Central memory CD4-positive, alpha-beta T cell (primary cell): ENCODE measurements at places on chromosomes 12 and 14.

DNA sequence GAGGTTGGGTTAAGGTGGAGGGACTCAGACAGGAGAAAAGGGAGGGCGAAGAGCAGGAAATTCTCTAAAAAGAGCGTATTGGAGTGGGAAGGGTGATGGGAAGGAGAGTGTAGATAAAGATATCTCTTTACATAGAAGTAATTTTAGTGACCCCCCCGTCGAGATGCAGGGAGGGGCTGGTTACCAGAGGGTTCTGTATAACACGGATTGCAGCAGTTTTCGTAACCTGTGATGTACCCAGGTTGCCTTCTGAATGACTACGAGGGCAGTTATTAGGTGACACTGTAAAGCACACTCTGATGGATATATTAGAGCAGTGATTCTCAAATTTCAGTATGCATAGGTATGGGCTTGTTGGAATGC lies 443 bp downstream of the DNAL1 start:
- no peak for DNase-seq

- no peak for DNase-seq
Measured at GRCh38 chr12:39846304-39846703, 226.7 kb upstream of the ABCD2 start.

DNA sequence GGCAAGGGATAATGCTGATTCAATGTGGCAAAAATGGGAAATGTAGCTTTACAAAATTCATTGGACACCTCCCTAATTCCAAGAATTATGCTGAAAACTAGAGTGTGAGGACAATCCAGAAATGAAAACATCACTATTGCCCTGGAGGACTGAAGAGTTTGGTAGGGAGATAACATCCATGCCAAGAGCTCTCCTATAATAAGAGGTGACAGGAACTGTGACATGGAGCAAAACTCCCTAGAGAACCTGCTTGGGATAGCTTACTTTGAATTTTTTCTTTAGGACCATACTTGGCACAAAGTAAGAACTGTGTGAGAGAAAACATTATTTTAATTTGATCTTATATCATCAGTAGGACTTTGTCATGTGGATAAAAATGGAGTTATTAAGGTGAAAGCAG lies 48.9 kb downstream of the STON2 start:
- DNase-seq: no peak

DNA sequence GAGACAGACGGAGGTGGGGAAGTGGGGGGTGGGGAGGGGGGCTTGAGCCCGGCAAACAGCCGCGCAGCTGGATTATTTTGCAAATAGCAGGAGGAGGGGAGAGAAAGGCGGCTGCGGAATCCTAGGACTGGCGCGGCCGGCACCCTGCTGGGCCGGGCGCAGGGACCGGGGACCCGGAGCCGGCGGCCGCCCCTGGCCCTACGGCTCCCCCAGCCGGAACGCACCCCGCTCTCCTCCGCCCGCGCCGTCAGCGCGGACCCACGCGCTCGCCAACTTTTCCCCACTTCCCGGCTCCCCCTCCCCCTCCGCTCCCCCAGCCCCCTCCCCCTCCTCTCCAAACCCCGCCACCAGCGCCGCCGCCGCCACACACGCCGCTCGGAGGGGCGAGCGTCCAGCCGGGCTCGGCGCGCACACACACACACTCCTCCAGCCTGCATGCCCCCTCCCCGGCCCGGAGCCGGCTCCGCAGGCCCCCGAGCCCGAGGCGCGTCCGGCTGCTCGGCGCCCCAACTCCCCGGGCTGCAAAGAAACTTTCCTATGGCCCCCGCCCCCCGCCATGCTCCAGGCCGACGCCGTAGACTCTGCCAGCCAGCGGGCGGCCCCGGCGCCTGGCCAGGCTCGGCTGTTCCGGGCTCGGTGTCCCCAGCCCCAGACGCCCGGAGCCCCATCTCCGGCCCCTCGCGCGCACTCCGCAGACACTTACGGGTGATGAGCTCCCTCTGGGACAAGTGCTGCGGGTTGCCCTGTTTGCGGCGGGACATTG lies 1.4 kb downstream of the BCL11B start:
- DNase-seq: peak; percentile 25

GRCh38 chr12:114414866-114415524 lies 9.1 kb upstream of the TBX5 start:
- DNase-seq: no peak

- no peak for DNase-seq
Measured at GRCh38 chr14:76948976-76949375, 79.5 kb downstream of the IRF2BPL start.

DNA sequence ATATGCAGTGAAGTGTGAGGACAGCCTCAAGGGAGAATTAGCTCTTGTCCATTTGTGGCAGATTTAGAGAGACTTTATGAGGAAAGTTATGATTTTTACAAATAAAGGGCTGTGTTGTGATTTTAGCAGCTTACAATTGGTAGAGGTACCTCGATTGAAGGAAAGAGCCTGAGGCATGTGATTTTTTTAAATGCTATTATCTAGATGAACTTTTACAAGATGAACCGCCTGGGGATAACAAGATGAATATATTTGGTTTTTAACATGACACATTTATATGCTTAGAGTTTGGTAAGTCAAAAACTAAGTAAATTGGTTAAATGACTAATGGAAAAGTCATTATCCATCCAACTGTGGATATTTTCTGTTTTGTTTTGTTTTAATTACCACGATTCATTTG lies 52.6 kb downstream of the AEBP2 start:
- DNase-seq: no peak

DNA sequence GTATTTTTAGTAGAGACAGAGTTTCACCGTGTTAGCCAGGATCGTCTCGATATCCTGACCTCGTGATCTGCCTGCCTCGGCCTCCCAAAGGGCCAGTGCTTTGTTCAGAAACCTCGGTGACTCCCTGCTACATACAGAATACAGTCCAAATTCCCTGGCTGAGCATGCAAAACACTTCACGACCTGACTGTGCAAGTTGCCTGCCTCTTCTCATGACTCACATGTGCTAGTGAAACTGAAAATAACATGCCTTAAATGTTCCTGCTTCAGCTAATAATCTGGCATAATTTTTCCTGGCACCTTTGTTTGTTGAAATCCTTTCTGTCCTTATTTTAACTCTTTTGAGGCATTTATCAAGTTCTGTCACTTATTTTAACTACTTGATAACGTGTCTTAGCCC lies 8.2 kb downstream of the DMAC2L start:
- no peak for DNase-seq

GRCh38 chr12:122228092-122228491 lies 2.2 kb upstream of the DIABLO start:
- DNase-seq: no peak

DNA sequence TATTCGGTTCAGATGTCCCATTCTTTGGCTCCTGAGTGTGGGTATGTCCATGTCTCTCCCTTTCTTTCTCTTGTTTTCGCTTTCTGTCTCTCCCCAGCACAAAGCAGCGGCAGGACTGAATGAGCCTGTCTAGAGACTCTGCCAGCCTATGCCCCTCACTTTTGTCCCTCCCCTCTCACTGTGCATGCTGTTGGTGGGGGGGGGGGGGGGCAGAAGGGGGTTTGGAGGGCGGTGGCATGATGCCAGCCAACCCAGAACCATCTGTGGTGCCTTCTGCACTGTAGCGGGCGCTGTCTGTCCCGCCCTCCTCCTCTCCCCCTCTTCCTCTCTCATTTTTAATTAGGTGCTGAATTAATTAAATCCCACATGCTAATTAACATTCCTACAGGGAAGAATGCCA lies 17.7 kb downstream of the NGDN start:
- DNase-seq: no peak

DNA sequence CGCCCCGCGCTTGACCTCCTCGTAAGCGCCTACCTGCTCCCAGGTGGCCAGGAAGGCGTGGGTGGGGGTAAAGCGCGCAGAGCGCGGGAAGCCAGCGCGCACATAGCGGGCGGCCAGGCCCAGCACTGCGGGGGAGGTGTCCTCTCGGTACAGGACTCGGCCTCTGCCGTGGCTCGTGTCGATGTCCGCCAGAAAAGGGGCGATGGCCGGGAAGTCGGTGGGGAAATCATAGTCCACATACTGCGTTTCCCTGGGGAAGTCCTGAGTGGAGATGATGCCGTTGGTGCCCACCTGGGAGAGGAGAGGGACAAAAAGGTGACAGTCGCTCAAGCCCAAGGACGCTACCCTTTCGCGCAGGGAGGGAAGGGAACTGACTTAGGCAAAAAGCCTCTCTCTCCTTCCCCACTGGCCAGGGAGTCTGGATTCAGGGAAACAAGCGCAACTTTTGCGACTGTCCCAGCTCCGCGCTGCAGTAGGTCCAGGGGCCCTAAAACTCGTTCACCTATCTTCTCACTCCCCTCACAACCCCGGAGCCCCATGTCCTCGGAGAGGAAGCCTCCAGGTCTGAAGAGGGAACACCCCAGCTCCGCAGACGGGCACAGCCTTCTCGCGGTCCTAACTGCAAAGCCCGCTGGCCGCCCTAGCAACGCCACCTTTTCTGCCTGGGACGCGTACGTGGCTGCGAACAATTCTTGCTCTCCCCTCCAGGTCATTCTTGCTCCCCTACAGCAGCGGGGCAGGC lies 815 bp downstream of the NID2 start:
- DNase-seq: no peak

GRCh38 chr14:79544698-79545070 lies 666.6 kb downstream of the DIO2 start:
- DNase-seq: no peak

GRCh38 chr12:2785017-2785416 lies 9.8 kb upstream of the FKBP4 start:
- no peak for DNase-seq

DNA sequence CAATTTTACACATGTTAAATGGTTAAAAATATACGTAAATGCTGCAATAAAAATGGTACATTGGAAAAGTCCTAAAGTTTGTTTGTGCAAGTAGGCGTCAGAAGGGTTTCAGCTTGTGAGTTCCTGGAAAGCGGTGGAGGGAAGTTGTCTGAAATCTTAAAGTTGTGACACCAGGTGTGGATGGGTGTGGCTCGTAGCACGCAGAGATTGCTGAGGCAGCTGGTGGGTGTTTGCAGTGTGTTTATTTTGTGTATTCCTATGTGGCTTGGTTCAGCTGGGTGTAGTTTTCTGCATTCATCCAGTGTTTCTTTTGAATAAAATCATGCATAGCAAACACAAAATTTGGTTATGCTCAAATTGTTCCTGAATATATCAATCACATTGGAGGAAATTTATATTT lies 136.8 kb upstream of the TBX3 start:
- no peak for DNase-seq

DNA sequence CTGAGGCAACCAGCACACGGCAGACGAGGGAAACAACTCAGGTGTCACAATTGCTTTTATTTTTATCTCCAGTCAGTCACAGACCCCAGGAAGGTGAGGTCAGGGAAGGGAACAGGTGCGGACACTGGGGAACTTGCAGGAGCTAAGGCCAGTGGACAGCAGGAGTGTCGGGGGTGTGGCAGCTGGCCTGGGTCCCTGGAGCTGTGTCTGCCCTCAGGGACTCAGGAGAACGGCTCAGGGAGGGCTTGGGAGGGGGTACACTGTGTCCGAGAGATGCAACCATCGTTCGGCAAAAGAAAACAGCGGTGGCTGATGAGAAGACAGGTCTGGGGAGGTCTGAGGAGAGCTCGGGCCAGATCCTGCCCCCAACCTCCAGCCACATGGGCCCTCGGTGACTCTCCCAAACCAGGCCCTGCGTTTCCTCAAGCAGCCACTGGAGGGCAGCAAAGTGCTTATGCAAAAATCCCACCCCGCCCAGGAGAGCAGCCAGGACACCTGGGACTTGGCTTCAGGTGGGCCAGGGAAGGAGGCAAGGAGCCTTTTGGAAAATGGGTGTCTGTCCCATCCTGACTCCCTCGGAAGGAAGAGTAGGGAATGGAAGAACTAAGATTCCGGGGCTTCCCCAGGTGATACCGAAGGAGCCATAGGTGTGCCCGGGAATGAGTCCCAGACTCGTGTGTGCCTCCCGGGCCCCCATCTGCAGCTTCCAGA lies 24.1 kb upstream of the BCDIN3D start:
- DNase-seq: peak; percentile 57

- no peak for DNase-seq
Measured at GRCh38 chr12:59845293-59845692, 249.5 kb downstream of the SLC16A7 start.

DNA sequence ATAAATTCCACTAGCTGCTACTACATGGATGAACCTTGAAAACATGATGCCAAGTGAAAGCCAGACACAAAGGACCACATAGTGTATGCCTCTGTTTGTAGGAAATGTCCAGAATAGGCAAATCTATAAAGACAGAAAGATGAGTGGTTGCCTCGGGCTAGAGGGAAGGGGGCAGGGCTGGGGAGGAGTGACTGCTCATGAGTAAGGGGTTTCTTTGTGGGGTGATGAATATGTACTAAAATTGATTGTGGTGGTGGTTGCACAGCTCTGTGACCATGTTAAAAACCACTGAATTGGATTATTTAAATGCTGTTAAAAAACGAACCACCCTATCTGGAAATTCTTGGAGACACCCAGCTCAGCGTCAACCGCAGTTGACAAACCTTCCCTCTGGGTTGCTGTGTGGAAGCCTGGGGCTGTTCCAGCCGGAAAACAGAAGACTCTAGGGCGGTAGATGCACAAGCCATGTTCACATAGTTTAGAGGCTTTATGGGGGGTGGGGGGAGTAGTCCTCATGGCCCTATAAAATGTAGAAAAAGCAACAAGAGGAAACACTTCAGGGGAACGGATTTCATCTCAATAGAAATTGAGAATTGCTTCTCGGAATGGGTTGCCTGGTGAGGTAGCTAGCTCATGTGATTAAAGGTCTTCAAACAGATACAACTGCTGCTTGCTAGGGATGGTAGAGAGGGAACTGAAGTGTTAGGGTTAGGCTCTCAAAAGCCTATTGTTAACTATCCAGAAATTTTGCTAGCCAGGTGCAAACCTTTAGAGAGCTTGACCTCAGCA lies 29.4 kb downstream of the RIN3 start:
- no peak for DNase-seq

DNA sequence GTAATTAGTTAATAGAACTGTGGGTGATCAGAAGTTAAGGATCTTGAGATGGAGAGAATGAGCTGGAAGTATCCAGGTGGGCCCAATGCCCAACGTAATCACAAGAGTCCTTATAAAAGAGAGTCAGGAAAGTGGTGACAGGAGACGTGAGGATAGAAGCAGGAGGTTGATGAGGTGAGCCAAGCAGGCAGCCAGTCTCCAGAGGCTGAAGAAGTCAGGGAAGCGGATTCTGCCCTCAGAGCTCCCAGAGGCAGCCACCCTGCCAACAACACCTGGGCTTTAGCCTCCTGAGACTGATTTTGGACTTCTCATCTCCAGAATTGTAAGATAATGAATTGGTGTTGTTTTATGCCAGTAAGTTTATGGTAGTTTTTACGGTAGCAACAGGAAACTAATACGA lies 10.1 kb upstream of the SAV1 start:
- no peak for DNase-seq

DNA sequence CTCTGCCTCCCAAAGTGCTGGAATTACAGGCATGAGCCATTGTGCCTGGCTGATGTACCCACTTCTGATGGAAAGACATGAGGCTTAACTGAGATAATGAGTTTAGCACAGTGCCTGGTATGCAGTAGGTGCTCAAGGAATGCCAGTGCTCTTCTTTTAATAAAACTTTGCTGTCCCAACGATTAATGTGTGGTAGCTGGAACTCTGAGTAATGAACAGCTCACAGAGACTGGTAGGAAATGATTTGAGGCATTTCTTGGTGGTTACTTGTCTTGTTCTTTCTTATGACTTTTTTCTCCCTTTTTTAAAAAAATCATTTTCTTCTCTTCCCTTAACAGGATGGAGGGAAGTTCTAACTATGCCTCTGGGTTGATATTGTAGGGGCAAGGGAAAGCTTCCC lies 235.7 kb upstream of the PWP1 start:
- no peak for DNase-seq
